ENCODE measurements at places on chromosomes 4 and X.

GRCh38 chr4:88779431-88779830 is 81.8 kb upstream of the NAP1L5 start:
- no peak for DNase-seq

DNA sequence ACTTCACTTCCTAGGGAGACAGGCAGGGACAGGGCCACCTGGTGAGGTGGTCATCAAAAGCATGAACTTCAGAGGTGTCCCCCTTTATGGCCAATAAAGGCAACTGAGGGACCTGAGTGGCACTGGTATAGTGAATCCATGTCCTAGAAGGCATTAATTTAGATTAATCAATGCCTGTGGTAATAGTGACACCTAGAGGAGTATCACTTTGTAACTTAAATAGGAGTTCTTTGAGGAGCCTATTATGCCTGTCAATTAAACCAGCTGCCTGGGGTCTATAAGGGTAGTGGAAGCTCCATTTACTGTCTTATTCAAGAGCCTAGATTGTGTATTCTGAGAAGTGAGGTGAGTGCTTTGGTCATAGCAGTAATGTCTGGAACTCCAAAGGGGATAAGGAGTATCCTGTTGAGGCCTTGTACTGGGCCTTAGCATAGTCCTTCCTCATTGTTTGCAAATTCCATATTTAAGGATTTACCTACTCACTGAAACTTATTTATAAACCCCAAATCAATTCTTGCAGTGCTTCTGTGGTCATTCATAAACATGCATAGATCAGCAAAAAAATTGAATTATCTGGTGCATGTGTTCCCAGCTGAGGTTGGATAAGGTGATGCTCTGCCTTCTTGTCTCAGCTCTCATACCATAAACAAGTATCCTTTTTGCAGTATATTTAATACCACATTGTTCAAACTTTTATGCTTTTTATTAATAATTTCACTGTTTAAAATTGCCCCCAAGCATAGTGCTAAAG is 213.8 kb upstream of the RADX start:
- no peak for DNase-seq

DNA sequence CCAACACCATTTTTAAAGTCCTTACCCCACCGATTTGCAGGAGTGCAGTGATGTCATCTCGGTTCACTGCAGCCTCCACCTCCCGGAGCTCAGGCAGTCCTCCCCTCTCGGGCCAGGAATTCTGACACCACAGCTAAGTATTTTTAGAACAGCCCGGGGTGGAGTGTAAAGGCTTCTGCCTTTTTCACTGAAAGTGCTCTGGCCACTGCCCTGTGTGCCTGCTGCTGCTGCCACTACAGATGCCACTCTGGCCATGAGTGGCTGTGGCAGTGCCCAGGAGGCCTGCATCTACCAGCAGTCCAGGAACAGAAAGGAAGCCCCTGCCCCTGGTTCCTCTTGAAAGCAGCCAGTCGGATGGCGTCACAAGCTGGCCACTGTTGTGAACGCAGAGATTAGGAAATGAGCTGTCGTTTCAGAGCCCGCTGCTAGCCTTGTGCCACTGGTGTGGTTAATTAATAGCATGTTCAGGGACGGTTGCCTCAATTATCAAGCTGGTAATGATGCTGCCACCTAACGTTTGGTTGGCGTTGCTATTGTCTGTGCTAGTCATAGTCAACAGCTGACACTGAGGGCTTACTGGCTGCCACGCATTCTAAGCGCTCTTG is 23.6 kb upstream of the TBC1D14 start:
- DNase-seq = no peak

DNA sequence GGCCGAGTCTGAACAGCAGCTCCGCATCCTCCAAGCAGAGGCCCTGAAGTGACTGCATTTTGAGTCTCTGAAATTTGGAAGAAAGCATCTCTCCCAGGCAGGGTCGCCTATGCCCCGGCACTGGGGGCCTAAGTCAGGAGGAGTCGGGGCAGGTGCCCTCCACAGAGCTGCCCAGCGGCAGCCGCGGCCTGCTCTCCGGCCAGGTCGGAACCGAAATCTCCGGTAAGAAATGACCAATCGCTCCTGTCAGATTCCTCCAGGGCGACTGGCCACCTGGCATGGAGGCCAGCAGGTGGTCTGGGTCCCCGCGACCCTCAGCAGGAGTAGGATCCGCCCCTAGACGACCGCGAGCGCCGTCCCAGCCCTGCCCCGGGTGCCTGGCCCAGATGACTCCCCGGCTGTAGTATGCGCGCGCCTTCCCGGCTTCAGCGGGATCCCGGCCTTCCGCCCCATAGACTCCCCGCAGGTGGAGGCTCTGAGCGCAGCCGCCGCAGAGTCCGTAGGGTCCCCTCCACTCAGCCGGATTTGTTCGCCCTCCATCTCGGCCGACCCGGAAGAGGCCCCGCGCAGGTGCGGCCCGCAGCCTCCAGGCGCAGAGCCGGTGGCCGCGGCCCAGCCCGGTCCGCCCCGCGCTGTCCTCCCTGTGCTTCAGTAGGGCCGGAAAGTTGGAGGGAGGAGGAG is 1.5 kb downstream of the NKX1-1 start:
- no peak for DNase-seq

- DNase-seq = no peak
These were observed 29.0 kb upstream of the GPM6B start for GRCh38 chrX:13845721-13846378.

DNA sequence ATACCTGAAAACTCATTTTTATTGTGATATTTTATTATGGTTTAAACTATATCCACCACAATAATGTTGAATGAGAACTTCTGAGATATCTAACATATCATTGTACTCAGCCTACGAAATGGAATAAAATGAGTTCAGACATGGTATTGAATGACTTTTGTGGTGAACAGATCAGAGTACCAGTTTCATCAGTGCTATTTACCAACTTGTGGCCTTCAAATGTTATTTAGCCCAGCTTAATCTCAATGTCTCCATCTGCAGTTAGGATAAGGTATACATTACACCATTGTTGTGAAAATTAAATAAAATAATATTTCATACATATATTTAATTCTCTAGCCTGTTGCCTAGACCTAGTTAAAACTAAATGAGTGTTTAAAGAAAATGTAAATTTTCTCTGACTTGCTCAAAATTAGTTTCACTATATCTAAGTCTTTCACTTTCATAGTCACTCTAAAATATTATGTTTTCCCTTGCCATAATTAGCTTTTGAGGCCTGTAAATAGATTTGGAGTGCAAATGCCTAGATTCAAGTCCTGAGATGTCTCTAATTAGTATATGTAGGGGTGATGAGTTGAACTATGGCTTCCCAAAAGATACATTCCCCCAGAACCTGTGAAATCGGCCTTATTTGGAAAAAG is 594.2 kb downstream of the STPG2 start:
- no peak for DNase-seq

GRCh38 chrX:119686087-119686691 is 6.8 kb downstream of the SEPTIN6 start:
- no peak for DNase-seq

DNA sequence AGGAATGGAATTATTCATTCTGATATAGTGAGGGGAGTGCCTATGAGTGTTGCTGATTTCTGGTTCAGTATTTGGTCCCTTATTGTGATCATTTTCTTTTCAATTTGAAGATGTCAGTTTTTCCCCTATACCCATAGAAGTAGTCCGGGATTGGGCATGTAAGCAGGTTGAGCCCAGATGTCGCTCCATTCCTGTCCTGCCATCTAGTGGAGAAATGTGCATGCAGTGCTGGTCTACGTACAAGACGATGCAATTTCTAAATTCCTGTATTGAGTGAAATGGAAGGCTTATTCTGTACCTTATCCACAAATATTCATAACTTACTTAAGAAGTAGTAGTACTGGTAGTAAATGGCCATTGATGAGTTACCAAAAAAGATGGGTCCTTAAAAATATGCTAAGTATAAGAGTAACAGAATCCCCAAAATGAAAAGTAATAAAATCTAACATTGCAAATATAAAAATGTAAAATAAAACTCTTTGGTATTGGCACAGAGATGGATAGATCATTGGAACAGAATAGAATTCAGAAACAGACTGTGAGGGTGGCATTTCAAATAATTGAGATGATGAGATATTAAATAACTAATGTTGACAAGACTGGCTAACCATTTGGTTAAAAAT is 60.9 kb downstream of the UGT8 start:
- no peak for DNase-seq

GRCh38 chr4:1405636-1406393 is 427 bp downstream of the NKX1-1 start:
- no peak for DNase-seq

- DNase-seq = no peak
These were observed at the start of gene KLHL2 for GRCh38 chr4:165207431-165208220. Gene KLHL2 (plus strand): TSS chr4:165207561. CDS start chr4:165207877, 316 bp downstream.

- DNase-seq = no peak
These were observed 309.4 kb downstream of the PPP3CA start for GRCh38 chr4:101037938-101038413.

DNA sequence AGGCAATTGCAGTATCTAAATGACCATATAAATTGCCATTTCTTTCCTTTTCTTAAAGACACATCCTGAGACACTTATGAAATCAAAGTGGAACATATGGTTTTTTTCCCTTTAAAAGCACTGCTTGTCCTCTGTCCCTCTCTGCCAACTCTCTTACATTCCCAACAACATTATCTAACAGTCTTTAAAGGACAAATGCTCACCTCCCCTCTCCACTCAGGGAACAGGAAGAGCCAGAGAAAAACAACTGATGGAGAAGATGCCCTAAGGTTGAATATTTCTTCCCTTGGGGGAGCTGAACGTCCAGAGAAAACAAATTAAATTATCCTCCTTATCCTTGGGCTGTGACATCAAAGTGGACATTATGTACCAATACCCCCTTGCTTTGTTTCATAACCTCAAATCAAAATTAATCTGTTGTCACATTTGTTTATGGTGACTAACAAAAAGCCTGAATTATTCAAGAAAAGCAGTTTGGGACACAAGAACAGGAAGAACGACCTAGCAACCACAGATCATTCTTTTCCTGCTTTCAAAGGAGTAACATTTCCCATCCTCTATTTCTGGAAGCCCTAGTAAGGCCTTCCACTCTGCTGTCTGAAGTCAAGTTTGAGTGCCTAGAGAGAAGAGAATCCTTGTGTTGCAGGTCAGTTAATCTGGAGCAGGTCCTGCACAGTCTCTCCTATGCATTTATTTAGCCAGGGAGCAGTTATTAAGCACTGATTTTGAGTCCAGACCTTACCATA is 52.6 kb upstream of the PAGE1 start:
- no peak for DNase-seq

DNA sequence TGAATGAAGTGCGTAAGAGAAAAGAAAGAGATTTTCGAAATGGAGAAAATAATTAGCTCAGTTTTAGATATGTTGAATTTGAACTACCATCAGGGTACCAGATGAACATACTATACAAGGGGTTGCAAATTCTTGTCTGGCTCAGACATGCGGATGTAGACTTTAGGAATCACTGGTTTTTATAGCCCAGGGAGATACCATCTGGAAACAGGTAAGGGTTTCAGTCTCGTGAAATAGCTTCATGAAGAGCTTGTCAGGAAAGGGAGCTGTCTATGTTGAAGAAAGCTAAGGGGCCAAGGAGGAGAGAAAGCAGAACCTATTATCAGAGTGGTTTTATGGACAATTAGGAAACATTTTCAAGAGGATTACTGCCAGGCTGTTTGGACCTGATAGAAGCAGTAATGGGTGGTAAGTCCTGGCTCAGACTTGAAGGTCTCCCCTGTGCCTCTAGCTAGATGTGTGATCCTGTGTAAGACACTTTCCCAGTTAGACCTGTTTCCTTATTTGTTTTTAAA is 6.7 kb downstream of the RAB9A start:
- no peak for DNase-seq

GRCh38 chrX:85988353-85988752 is 59.0 kb downstream of the CHM start:
- DNase-seq = no peak

- DNase-seq = no peak
These were observed 64.0 kb downstream of the TEC start for GRCh38 chr4:48205626-48206025.

All from vagina (tissue), 2 donors.